ENCODE measurements at places on chromosomes 2 and 18. TPM values are rescaled to one million over a fixed set of nuclear protein-coding genes. Genes with fewer than 3 reads are reported as not detected.

DNA sequence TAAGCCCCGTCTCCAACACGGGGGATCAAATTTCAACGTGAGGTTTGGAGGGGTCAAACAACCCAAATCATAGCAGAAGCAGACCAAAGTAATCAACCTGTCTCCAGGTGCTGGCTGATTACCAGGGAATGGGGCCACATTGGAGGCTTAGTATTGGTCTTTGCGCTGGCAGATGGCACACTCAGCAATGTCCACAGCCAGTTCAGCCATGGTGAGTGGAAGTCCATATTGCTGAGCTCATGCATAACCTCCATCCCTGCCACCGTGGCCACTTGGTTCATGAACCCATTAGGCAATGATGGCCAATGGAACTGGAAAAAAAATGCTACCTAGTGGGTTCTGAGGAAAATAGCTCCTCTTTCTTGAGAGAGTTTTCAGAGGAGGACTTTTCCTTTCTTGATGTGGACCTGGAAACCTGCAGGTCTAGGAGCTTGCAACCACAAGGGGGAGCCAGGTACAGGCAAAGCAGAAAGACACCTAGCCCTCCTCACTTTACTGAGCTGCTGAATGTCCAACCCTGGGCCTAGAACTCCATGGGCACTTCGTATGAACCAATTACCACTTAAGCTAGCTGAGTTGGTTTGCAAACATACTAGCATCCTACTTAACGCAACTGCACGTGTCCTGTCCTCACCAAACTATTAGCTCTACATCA, 128.0 kb upstream of the GYPC start:
- DNase-seq, result no peak

DNA sequence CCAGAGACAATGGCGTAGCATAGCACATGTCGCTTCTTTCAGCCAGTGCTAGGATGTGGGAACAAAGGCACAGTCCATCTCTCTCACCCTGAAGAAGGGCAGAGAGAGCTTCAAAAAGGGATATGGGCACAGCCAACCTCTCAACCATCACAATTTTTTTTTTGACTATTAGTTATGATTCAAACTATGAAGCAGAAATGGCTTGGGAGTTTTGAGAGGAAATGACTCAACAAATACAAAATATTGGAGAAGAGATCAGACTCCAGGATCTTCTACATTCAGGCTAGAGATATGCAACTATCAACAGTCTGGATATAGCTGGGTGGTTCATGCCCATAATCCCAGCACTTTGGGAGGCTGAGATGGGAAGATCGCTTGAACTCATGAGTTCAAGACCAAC, 109.1 kb downstream of the MCFD2 start:
- DNase-seq, result peak; percentile 75

- DNase-seq, result peak; percentile 53
These were observed 38.3 kb downstream of the DHRS9 start for GRCh38 chr2:169107645-169108044.

DNA sequence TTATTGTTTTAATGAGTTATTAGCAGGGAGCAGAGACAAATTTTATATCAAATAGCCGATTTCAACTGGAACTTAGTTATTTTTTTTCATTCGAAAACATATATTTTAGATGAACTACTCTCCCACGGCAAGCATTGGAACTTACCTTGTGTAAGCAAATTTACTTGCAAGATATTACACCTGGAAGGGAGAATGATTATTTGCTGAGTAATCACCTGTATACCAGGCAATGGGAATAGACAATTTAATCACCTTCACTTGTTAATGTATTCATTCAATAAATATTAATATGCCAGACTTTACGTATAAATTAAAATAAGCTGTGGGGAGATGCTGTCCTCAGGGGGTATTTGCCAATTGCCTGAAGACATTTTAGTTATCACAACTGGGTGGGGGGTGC, 1069.9 kb upstream of the CHAC2 start:
- DNase-seq, result no peak

ROCK2 gene
- total RNA-seq, result 40.7 TPM

TCF23 gene
- total RNA-seq, result not detected

FLACC1 gene
- 5.9 TPM for total RNA-seq

VWA3B gene
- not detected for total RNA-seq

CTAGE1 gene
- total RNA-seq, result not detected

CKAP2L gene
- total RNA-seq, result 20.7 TPM

LIMS4 gene
- total RNA-seq, result 0.33 TPM

SDC1 gene
- total RNA-seq, result 362 TPM

QPCT gene
- total RNA-seq, result not detected

SLC8A1 gene
- total RNA-seq, result 1.6 TPM
